ENCODE measurements at places on chromosomes 7 and 10.
A peak's percentile ranks its signal among the peaks of the same experiment; 100 is the strongest.

DNA sequence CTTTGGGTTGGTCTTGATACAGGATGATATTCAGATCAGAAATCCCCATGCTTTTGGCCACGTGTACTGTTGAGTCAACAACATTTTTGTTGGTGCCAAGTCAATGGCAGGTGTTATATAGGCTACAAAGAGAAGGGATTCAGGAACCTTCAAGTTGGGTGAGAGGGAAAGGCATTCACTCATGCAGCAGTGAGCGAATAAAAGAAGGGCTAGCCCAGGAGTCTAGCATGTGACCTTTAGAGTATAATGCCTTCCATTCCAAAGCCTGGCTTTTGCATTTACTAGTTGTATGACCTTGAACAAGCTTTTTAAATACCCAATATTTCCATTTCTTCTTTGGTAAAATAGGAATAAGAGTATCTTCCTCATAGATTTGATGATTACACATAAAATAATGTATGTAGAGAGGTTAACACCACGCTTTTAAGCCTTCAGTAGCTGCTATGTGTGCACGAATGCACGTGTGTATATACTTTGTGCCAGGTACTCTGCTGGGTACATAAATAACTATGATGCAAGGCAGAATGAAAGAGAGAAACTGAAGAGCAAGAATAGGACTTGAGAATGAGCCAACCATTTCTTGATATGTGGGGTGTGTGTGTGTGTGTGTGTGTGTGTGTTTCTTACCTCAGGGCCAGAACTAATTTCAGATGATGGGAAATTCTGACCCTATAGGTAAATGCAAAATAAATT lies 163.6 kb downstream of the PDE1C start:
- no peak for DNase-seq

GRCh38 chr10:43064331-43065075 lies 12.4 kb upstream of the RET start:
- no peak for DNase-seq

GRCh38 chr7:155252444-155252887 lies 45.2 kb upstream of the INSIG1 start:
- DNase-seq, result no peak

GRCh38 chr7:99733003-99733402 lies 2.0 kb downstream of the CYP3A7 start:
- DNase-seq, result no peak

DNA sequence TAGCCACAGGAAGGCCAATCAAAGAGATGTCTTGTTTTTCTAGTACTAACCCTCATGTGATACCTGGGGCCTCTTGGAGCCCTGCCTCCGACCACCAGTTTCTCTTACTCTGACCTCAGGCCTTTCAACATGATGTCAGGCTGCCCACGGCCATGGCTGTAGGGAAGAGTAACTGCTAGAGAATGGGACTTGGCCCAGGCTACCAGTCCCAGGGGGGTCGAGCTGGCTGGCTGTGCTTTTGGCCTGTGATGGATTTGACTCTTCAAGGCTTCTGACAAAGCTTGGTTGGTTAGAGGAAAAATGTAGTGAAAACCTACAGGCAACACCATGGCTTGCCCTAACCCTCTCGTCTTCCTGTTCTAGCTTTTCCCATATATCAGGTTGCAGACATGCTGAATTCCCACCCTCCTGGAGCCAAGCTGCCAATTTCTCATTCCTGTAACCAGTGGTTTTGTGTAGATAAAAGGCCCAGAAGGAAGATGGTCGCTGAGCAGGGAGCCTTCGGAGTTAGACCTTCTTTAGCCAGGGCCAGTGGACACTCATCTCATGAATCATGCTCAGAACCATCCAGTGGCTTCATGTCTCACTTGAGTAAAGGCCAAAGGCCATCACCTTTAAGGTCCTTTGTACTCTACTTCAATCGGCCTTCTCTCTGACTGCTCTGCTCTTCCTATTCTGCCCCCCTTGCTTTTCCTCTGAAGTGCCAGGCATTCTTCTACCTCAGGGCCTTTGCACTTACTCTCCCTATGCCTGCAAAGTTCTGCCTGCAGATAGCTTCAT lies 19.7 kb downstream of the SUFU start:
- no peak for DNase-seq

GRCh38 chr10:69996611-69997010 lies 56.0 kb upstream of the MACROH2A2 start:
- no peak for DNase-seq

GRCh38 chr10:91604553-91605534 lies 28.0 kb downstream of the PPP1R3C start:
- no peak for DNase-seq

- no peak for DNase-seq
Measured at GRCh38 chr7:74441801-74442200, 11.9 kb upstream of the GTF2IRD1 start.

DNA sequence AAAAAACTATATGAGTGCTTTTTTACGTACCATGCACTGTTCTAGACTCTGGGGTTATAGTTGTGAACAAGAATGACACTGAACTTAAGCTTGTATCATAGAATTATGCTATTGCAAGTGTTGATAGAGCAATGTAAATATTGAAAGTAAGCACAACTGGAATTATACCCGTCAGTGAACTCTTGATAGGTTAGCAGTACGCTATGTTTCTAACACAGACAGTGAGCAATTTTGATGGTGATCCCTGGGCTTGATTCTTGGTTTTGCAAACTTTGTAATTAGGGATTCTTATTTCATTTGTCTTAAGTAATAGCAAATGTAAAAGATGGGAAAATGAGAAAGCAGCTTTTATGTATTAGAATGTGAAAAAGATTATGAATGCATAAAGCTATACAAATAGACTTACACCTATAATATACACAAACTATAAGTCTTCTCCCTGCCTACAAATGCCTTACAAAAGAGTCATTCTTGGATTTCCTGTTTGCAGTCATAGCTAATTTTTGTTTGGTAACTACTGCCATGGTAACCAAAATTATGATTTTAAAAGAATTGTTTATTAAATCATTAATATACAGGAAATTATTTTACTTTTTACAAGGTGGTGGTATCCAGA lies 6.7 kb downstream of the TES start:
- DNase-seq, result no peak

DNA sequence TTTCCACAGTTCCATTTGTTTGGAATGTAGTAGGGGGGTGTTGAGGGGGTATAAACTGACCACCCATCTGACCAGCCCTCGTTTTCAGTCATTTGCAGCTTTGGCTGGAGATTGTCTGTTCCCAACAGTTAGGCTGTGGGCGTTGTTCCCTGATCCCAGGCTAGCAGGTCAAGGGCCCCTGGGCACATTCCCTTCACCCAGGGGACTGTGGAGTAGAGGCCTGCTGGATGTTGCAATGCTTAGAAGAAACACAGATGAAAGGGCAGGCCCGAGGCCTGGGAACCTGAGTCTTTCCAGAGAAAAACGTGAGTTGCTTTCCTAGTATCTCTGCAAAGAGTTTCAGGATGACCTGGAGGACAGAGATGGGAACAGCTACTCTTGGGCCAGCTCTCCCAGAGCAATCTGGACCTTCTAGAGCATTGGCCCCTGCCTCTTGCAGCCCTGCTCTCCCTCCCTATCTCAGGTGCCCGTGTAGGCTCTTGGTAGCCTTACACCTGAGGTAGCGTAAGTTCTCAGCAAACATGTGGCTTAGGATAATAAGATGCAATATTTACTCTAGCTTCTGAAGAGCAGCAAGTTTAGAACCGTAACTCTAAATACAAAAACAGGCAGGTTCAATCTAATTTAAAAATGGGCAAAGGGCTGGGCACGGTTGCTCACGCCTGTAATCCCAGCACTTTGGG lies 99.4 kb upstream of the EFCAB10 start:
- DNase-seq, result no peak

DNA sequence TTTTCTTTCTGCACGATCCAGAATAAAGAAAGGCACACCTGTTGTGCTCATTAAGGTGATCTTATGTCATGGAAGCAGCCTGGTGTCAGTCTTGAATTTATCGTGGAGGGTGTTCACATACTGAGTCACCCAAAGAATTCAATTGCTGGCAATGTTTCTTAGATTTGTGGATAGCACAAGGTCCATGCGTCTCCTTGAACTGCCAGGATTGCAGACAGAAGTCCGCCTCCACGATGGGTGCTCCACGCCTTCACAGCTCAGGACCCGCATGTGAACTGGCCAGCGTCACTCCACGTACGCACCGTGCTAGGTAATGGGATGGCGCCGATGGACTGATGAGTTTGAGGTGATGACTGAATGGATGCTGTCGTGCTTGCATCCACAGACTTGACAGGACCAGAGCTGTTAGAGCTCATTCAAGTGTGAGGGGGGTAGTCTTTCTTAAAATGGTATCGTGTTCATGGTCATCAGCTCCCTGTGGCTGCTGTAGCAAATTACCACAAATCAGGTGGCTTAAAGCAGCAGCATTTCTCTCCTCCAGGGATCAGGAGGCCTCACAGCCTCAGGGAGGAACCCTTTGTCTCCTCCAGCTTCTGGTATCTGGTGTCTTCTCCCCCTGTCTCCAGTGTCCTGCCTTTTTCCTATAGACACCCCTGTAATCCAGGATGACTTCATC lies 65.4 kb upstream of the DNAJB6 start:
- no peak for DNase-seq

DNA sequence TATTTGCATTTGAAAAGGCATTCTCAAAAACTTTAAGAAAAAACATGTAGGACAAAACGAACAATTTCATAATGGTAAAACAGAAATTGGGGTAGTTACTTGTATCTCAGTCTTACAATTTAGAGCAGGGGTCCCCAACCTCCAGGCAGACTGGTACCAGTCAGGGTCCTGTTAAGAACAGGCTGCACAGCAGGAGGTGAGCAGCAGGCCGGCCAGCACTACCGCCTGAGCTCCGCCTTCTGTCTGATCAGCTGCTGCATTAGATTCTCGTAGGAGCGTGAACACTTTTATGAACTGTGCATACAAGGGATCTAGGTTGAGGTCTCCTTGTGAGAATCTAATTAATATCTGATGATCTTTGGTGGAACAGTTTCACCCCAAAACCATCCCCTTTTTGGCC lies 77.3 kb downstream of the SEMA3A start:
- DNase-seq, result no peak

DNA sequence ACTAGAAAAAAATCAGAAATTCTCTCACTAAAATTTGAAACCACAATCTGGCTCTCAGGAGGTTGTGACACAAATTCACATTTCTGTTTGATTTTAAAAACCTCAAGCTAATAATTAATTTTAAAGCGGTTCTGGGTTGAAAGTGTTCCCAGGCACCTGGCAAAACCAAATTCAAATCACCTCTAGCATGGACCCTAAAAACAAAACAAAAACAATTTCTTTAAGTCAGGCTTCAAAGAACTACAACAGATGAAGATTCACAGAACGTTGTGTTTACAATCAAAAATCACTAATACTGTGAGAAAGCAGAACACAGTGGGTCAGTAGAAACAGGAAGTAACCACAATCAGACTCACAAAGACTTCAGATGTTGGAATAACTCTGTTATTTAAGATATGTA lies 7.2 kb upstream of the RELN start:
- DNase-seq, result no peak

- DNase-seq, result no peak
Measured at GRCh38 chr10:99656199-99657064, 2.9 kb upstream of the ENTPD7 start.

DNA sequence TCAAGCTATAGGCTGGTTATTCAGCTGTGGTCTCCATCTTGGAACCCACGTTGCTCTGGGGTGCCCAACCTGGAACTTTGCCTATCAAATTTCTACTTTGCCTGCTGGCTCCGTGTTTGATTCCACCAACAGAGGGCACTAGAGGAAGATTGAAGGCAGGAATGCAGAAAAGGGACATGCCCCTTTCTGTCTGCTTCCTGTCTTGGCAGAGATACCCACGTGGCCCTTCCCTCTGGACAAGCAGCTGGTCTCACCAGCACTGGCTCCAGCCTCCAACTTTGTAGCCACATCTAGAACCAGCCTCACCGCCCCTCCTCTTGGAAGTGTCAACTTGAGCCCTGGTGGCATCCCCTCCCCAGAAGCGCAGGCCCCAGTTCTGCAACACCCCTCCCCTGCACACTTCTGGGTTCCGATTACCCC lies 52.1 kb upstream of the ZNF438 start:
- DNase-seq, result peak; percentile 39

- DNase-seq, result no peak
Measured at GRCh38 chr7:139913021-139913844, 84.2 kb downstream of the TBXAS1 start.

DNA sequence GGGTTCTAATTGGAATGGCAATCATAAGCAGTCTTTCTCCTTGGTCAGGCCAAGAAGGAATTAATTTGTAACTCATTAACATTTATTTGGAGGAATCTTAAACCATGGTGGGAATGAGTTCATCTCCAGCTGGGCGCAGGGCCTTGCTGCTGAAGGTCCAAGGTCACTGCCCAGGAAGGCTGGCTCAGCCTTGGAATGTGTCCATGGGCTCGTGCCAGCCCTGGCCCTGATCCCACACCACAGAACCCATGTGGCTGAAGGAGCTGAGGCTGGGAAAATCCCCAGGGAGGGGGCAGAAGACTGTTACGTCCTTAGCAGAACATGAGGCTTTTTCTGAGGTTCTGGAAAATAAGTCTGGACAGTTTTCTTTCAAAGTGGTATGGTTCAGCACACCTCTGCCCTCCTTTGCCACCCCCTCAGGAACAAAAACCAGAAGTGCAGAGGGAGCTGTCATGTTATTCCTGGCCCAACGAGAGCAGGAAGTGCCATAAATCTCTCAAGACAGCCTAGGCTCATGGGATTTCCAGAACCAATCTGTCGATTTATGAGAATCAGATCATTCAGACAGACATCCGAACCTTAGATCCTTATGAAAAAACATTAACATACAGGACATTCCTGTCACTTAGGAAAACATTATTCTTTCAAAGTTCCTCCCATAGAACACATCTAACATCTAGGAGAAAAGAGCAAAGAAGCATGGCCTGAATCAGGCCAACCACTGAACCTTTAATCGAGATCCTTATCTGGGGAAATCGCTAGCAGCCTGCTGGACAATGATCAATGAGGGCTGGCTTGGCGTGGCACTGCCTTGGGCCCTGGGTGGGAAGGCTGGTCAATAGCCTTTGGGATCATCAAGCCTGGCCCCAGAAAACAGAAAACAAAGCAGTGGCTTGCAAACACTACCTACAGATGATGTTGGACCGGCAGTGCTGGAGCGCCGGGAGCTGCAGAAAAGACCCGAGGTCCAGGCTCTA lies 134.3 kb downstream of the TAX1BP1 start:
- no peak for DNase-seq

- DNase-seq, result no peak
Measured at GRCh38 chr10:124864421-124865193, 63.0 kb downstream of the ABRAXAS2 start.

DNA sequence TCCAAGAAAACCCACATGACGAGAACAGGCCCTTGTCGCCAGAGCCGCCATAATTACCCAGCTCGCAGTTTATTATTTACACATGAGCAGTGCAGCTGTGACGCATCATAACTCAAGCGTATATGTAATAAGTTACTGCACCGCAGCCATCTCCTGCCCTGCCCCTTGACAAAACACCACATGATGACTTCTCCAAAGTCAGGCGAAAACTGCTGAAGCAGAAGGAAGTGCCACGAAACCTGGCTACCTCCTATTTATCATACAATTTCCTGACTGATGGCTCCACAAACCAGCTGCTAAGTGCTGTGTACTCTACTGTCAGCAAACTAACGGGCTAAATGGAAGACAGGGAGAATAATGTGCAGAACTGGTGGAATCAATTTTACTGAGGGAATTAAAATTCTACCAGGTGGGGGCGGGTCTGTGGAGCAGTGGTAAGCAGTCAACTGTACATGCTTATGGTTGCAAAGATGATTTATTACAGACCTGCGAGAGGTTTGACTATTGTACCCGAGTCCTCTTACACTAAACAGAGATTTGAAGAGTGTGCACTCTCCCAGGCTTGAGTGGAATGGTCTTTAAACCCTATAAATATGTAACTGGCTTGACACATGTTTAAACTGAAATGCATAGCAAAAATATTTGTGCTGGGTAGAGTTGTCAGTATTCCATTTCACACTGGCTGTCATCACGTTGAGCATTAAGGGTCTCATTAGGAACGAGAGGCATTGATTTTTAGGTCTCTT lies 156.0 kb downstream of the GLI3 start:
- DNase-seq, result no peak

All from HEK293T (cell line).